Suprapubic skin (tissue), 4 donors: ENCODE measurements at places on chromosomes 5 and 9. TPM values are rescaled to one million over a fixed set of nuclear protein-coding genes. Genes with fewer than 3 reads are reported as not detected.

WWC1 gene
- total RNA-seq, result 29.9 TPM

RAB3C gene
- 0.30 TPM for total RNA-seq

GARIN3 gene
- total RNA-seq, result not detected

PTGES gene
- total RNA-seq, result 22.2 TPM

TLE4 gene
- 44.3 TPM for total RNA-seq

EIF4E1B gene
- total RNA-seq, result not detected

RMI1 gene
- total RNA-seq, result 4.0 TPM

QRFP gene
- total RNA-seq, result not detected

MYORG gene
- 8.3 TPM for total RNA-seq

PSAT1 gene
- total RNA-seq, result 47.4 TPM

EFCAB9 gene
- not detected for total RNA-seq

LTC4S gene
- total RNA-seq, result 4.2 TPM

PRDM9 gene
- total RNA-seq, result not detected

MYMK gene
- not detected for total RNA-seq

PCDHA4 gene
- total RNA-seq, result 0.60 TPM

AK3 gene
- 69.7 TPM for total RNA-seq

SLC6A18 gene
- total RNA-seq, result not detected
